H7 (cell line): ENCODE measurements at places on chromosomes 11 and 22.

- DNase-seq, result no peak
These were observed 49.1 kb downstream of the MICAL2 start for GRCh38 chr11:12159351-12160099.

- DNase-seq, result peak; percentile 32
These were observed 38.3 kb upstream of the RAB1B start for GRCh38 chr11:66230156-66230555.

DNA sequence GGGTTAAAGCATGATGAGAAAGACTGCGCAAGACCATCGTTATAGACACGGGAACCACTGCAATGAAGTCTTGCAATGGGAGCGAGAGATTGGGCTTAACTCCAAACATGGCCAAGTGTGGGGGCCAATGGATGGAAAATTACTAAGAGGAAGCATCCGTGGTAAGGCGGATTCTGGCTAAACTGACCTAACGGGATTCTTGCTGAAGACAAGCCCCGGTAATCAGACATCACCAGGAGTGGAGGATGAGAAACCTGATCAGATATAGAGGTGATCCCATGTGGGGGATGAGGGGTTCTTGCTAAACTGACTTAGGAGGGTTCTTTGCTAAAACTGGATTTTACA lies 5.8 kb upstream of the SYNGR1 start:
- DNase-seq, result no peak

DNA sequence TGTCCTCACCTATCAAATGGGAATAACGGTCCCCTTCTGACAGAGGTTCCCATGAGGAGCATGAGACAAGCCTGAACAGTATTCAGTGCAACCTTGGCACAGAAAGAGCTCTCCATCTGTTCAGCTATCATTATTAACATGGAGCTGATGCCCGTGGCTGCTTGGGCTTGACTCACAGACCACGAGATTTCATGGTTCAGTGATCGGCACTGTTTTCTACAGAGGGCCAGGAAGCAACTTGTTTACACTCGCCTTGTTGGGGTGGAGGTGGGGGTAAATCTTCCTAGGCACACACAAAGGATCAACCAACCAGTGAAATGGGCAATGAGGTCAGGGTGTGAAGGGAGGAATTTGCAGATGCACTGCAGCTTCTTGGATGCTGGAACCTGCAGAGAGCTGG lies 88.2 kb downstream of the CWC15 start:
- DNase-seq, result no peak
